ENCODE measurements at places on chromosomes 1 and 21.

DNA sequence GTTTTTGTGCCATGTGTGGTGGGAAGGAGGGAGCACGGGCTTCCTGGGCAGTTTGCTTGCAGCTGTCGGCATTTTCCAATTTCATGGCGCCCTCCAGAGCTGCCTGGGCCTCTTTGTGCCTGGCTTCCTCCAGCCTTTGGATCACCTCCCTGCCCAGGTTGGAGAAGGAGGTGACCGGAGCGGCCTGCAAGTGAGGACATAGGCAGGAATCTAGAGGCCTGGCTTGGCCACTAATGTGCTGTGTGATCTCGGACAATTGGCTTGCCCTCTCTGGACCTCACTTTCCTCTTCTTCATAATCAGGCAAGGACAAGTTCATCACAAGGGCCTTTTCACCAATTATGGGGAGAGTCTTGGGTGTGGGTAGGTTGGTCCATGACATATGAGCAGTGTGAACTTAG is 245.1 kb downstream of the MATN1 start:
- no peak for DNase-seq

DNA sequence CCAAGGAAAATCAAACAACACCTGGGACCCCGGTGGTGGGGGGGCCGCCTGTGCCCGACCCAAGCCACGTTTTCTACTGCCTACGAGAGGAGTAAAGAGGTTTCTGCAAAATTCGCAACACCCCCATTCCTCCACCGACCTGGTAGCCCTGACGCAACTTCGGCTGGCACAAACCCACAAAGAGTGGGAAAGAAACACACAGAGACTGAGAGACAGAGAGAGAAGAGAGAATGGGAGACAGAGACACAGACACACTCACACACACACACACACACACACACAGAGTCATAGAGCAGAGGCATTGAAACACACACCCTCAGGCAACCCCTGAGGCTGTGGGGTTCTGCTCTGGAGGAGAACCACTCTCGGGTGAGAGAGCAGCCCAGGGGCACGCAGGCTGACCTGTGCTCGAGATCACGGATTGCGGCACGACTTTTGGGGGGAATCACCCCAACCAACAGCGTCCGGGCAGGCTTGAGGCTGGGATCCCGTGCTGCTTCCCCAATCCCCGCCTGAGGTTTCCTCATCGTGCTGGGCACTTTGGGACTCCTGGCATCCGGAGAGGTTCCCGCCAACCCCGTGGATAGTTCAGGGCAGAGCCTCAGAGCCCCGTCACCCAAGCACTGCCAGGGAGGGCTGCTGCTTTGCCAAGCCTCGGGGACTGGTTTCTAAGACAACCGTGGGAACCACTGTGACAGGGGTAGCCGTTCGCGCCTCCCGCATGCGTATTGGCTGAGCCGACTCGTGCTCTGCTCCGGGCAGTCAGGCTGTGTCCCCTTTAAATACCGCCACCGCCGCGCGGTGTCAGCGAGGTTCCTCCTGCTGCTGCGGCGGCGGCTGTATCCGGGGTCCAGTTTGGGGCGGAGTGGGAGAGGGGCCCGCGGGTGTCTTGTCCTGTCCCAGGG is 682.4 kb upstream of the TPTE start:
- no peak for DNase-seq

- DNase-seq: no peak
These were observed 2.2 kb downstream of the PHC2 start for GRCh38 chr1:33428661-33429060.

DNA sequence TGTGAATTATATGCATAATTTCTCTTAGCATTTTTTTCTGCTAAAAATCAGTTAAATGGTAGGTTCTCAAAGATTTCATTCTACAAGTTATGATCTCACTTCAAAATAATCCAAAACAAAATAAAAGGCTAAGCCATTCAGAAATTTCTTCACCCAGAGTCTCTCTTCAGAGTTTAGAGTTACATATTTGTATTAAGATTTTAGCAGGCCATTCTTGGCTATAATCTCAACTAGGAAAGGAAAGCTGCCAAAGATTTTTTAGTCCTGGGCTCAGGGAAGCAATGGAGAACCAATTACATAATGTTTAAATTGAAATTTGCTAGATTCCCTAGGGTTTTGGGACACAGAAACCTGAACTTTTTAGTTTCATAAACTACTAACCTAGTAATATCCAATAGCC is 245.0 kb downstream of the USH2A start:
- DNase-seq: no peak

DNA sequence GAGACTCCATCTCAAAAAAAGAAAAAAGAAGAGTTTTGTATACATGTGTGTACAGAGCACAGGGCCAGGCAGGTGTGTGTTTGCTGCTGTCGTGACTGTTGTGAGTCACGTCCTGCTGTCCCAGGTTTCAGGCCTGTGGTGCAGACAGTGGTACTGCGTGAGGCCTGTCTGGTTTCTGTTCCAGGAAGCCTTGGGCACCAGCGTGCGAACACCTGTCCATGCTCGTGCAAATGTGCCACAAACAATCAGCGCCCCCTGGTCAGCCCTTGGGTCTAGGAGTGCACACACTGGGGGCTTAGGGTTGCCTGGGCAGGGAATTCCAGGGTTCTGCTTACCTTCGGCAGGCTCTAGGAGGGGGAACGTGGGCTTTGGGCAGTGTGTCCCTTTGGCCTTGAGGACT is 16.9 kb downstream of the GPR157 start:
- peak; percentile 40 for DNase-seq

DNA sequence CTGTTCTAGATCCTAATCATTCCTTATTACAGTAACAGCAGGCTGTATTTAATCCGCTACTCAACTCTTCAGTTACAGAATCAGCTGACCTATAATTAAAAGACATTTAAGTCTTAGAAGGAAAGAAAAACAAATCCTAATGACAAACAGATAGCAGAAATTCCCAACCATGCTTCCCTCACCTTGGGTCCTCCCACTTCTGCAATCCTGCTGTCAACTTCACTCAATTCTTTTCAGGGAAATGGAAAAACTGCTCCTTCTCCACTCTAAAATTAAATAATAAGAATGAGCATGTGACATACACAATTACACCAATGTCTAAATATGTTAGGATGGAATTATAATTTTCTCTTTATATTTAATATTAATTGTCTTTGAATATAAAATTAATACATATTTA is 182.6 kb upstream of the LYPLAL1 start:
- DNase-seq: no peak

GRCh38 chr1:230068621-230068873 is 1.5 kb downstream of the GALNT2 start:
- DNase-seq: no peak

Measured in stimulated activated CD4-positive, alpha-beta T cell treated with anti-CD3 and anti-CD28 coated beads, Interleukin-15, amount 100 ng/mL, for 24 hours (primary cell).